Activated CD8-positive, alpha-beta T cell treated with anti-CD3 and anti-CD28 coated beads, Interleukin-2, amount 10 ng/mL, durations not matched to agents 7 days and 5 days (primary cell): ENCODE measurements at places on chromosomes 2 and 18. TPM values are rescaled to one million over a fixed set of nuclear protein-coding genes. Genes with fewer than 3 reads are reported as not detected.

Gene GKN1
- not detected for total RNA-seq

Gene SEC11C
- 49.0 TPM for total RNA-seq

Gene RNF144A
- 87.0 TPM for total RNA-seq

Gene ALPI
- total RNA-seq: not detected

DNA sequence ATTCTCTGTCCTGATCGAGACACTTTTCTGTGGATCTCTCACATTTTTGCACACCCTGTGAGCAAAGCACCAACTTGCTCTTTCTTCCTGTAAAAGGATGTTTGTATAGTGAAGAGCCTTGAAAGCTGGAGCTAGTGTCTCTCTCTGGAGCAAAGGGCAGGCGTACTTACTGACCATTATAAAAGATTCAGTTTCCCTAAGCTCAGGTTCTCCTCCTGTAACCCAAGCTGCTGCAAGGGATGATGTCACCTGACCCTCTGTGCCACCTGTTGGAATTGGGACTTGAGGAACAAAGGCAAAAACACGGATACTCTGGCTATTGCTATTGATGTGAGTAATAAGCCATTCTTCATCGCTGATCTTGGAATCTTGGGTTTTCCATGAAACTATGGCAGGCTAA, 52.6 kb upstream of the NEMP2 start:
- no peak for DNase-seq

GRCh38 chr2:96146153-96146880, 1.1 kb upstream of the DUSP2 start:
- DNase-seq: peak; percentile 87

- no peak for DNase-seq
Measured at GRCh38 chr2:32743480-32744236, 115.8 kb downstream of the TTC27 start.

DNA sequence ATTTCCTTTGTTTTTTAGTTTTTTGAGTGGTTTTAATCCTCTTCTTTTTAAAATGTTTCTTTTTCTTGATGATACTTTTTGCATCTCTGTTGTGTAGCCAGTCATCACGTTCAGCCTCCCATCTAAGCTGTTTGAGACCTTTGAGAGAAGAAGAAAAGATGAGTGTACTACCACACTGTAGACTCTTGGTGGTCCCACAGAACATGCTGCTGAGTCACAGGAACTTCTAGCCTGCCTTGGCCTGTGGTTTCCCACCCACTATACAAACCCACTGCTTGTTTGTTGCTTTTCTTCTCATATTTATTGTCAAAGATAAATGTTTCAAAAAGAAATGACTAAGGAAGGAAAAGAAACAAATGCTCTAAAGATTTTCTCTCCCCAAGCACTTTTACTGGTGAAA, 5.5 kb downstream of the CEBPZOS start:
- DNase-seq: peak; percentile 67

DNA sequence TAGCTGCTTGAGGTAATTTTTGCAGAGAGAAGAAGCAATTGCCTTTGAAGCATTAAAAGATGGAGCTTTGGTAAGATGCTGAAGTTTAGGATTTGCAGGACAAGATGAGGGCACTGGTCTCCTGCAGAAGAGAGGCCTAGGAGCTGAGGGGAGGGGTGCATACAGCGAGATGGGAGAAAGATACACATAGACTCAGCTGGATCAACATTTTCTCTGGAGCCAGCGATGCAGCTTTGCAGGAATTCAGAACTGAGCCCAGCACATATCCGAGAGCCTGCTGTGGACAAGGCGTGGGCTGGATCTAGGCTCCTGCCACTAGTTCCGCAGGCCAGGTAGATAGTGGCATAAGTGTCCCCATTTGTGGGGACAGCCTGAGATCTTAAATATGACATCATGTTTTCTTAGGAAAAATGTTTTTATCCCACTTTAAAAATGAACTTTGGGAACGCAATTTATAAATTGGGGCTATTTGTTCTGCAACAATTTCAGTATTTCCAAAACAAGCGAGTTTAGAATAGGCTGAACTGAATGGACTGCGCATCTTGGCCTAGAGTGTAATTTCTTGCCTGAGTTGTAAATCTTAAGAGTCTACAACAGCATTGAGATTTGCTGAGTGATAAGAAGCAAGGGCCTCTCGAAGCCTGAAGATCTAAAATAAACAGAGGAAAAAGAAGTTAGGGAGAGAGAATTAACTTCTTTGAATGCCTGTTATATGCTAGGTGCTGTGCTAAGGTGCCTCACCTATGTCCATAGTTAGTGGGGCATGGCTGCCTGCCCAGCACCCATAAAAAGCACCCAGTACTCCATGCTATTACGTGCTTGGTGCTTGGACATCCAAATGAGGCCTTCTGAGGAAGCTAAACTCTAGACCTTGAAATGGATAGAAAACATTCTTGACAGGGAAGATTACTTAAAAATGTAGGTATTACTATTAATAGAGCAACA, 17.3 kb downstream of the GRHL1 start:
- no peak for DNase-seq

DNA sequence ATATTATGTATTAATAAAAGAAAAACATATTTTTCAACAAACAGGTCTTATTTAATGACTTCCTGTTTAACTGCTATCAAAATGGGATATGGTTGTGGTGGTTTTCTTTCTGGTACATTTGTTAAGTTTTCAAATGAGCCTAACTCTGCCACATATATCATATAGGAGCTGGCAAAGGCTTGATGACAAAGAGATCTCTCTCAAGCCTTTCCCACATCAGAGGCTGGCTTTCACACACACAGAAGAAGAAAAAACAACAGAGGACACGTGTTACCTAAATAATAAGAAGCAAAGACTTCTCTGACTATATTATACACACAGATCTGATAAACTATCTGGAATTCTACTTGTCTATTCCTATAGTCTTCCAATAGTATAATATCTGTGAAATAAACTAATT, 46.1 kb downstream of the CFAP36 start:
- DNase-seq: no peak

DNA sequence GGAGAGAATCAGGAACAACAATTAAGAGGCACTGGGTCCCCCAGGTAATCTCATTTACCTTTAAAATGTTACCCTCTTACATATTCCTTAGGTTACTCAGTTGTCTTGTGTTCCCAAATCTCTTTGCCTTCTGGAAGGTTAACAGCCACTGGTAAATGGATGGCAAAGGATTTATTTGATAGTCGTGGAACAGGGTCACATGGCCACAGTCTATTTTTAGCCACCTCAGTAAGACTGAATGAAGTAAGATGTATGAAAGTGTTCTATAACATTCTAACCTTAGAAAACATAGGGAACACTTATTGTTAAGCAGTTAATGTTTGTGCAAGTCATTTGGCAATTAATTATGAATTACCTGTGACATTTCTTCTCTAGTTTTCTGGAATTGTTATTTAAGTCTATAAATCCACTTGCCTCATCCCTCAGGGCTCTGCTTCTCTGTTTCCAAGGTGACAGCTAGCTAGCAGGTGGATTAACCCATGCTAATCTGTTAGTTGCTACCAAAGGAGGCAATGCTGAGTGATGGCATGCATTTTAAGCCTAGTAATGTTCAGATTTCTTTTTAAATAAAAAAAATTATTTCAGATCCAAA, 211.0 kb downstream of the PIK3C3 start:
- DNase-seq: no peak

GRCh38 chr2:219294356-219295351, 14.5 kb downstream of the PTPRN start:
- DNase-seq: peak; percentile 91

- DNase-seq: no peak
Measured at GRCh38 chr2:50215736-50216135, 816.2 kb downstream of the NRXN1 start.

- no peak for DNase-seq
Measured at GRCh38 chr18:43396266-43396665, 119.0 kb upstream of the SYT4 start.

DNA sequence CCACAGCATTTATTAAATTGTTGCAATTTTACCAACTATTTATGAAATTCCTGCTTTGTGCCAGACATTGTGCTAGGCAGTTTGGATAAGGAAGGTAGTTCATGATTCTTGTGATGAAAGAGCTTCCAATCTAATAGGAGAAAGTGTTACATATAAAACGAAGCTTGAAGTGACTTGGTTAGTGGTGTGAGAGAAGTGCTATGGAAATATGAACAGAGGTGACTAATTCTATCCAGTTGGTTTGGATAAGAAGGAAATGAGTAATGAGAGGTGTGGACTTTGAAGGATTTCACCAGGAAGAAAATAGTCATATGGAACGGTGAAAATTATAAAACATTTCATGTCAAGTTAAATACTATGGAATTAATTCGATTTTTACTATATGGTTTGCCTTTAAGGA, 48.6 kb downstream of the EML6 start:
- DNase-seq: no peak

DNA sequence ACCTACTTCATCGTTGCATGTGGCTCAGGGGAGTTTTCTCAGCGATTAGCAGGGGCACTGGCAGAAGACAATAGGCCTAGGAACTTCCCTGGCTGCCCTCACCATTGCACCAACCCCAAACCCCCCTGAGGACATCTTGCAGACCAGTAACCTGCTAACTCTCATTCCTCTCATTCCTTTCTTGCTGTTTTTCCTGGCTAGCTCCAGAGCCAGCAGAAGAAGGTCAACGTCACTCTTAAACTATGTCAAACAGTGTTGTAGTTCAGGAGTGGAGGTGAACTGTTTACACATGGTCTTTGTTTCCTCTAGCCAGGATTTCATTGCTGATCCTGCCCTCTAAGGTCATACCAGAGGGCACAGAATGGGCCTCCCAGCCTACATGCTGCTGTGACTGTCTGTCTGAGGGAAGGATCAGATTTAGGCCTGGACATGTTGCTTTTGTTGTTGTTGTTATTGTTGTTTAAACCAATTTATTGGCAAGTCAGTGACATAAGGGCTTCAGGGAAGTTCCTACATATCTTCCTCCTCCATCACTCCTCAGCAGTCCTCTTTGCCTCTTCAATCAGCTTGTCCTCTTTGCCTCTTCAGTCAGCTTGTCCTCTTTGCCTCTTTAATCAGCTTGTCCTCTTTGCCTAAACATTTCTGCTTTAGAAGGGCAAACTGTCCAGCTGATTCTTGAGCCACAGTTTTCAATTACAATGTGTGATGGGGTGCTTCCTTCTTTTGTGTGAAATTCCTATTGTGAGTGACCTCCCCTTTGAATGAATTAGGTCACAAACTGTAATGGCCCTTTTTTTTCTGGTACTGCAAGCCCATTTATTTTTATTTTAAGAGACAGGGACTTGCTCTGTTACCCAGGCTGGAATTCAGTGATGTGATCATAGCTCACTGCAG, 471.9 kb upstream of the TNP1 start:
- DNase-seq: no peak

GRCh38 chr2:158726911-158727592, 68.1 kb upstream of the DAPL1 start:
- no peak for DNase-seq

DNA sequence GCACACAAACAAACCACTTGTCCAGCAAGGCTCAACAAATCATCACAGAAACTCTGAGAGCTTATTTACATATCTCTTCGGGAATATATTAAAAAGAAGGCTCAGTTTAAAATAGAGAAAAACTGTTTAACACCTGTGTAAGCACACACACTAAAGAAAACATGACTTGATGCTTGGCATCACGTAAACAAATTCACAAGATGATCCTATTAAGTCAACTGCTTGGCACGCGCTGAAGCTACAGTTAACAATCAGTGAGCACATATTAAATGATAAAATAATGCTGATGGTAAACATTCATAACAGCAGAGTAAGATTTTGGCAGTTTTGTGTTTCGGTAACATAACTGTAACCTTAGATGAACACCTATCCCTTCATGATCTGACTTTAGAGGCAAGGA, 4.3 kb upstream of the HES6 start:
- DNase-seq: no peak
